ENCODE measurements at places on chromosomes 7 and 10.

DNA sequence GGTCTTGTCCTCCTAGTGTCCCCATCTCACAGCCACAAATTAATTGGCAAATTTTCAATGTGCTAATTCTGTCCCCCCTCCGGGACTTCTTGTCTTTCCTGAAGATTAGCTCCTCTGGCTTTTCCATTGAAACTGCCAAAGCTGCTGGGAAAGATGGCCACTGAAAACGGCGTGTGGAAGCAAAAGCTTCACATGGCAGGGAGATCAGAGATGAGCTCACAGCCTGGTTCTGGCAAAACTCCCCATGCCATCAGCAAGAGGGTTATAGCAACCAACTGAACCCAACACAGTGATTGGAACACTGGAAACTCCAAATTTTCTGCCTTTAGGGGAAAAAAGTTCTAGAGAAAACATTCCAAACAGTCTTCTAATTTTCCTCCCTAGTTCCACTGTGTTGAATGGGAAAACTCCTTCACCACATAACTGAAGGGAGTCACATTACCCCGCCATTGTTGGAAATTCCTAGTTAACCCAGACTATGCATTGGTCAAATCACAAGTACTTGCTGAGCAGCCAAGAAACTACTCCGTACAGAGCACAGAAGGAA lies 37.0 kb downstream of the NRAP start:
- DNase-seq = no peak

DNA sequence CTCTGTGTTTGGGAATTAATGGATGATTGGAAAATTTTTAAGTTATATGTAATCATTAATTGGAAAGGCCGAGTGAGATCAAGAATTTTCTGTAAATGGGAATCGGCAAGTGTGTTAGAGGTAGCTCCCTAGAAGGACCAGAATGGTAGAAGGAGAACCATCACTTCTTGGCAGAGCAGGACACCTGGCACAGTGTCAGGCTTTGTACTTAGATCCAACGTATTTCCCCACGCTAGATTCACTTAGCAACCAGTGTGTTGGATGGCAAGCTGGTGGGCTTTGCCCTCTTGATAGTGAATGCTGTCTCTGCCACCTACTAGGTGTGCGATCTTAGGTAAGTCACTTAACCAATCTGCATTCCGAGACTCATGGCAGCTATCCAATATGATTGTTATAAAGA lies 107.8 kb upstream of the ZNF438 start:
- no peak for DNase-seq

GRCh38 chr7:92498557-92498956 lies 20.8 kb upstream of the ERVW-1 start:
- no peak for DNase-seq

- no peak for DNase-seq
Observed at GRCh38 chr10:132193907-132194552, 7.3 kb downstream of the DPYSL4 start.

- DNase-seq = no peak
Observed at GRCh38 chr10:87878664-87879459, 15.4 kb downstream of the PTEN start.

DNA sequence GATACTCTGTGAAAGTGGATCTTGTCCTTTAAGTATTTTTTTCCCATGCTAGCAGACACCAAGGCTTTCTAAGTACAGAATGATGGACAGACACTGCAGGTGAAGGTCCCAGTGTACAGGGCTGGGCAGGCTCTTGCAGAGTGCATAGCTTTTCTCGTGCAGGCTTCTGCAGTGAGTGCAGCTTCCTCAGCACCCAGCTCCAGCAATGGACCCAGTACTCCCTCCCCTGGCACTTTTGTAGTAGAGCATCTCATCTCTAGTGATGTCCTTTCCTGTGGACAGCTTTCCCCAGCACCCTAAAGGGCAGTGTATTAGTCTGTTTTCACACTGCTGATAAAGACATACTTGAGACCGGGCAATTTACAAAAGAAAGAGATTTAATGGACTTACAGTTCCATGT lies 104.3 kb downstream of the CUL2 start:
- DNase-seq = no peak

DNA sequence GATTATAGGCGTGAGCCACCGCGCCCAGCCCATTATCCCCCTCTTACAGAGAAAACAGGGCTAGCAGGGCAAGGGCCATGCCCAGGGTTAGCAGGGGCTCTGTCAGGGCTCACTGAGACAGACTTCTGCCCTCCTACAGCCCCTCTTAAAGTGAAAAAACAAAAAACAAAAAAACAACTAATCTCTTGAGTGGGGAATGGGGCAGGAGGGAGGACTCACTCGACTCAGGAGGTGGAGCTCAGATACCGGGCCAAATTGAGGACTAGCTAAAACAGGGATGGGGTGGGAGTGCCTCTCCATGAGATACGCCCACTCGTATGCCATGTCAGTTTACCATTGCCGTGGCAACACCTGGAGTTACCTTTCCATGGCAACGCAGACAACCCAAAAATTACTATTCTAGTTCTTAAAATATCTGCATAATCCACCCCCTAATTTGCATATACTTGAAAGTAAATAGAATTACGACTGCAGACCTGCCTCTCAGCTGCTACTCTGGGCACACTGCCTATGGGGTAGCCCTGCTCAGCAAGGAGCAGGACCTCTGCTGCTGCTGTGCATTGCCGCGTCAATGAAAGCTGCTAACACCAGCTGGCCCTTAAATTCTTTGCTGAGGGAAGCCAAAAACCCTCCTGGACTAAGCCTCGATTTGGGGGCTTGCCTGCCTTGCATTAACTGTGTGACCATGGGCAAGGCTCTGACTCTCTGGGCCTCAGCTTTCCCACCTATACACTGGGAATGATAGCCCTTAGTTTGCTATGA lies 13.4 kb downstream of the SSC4D start:
- DNase-seq = peak; percentile 84

- no peak for DNase-seq
Observed at GRCh38 chr10:86969421-86970041, 1.2 kb downstream of the ADIRF start.

DNA sequence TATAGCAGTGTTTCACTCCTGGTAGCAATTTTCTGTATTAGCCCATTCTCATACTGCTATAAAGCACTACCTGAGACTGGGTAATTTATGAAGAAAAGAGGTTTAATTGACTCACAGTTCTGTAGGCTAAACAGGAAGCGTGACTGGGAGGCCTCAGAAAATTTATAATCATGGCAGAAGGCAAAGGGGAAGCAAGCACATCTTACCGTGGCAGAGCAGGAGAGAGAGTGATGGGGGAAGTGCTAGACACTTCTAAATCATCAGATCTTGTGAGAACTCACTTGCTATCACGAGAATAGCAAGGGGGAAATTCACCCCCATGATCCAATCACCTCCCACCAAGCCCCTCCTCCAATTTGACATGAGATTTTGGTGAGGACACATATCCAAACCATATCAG lies 131.6 kb upstream of the EFCAB10 start:
- DNase-seq = no peak

DNA sequence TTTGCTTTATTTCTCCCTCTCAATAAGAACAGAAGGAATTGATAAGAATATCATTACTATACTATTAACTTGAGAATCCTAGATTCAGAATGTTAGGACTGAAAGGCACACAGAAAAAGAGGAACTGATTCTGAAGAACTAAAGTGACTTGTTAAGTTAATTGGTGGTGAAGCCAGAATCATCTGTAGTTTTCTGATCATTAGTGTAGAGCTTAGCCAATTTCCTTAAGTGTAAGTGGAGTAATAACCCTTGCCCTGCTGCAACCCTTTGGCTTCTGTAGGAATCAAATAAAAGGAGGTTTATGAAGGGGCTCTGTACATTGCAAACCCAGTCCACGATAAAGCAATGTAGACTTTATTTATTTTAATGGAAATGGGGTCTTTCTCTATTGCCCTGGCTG lies 1186.0 kb downstream of the SORCS3 start:
- no peak for DNase-seq

- DNase-seq = peak; percentile 38
Observed at GRCh38 chr10:101467286-101467770, 113.4 kb downstream of the BTRC start.

DNA sequence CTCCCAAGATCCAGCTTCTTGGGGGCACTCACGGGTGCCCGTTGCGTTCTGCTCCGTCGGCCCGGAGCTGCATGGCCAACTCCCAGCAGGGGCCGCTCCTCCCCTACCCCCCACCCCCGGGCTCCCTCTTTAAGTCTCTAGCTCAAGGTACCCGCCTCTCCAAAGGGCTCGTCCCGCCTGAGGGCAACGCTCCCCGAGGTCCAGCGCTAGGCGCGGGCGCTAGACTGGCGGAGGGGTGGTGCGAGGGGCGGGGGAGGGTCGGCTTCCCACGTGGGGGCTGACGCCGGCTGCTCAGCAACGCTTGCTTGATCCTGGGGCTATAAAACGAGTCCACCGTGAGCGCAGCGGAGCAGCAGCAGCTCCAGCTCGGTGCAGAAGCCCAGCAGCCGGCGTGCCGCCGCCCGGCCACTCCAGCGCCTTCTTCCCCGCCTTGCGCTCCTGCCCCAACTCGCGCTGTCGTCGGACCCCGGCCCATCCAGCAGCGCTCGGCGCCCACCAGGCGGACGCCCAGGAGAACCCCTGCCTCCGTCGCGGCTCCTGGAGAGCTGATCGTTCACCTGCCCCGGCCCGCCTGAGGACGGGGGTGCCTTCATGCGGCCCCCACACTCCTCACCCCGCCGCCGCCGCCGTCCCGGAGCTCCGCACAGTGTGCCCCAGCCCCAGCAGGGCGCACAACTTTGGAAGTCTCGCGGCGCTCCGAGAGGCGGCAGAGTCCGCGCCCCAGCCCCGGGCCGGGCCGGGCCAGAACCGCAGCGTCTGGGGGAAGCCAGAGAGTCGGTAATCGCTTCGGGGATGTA lies at the start of gene ADRA2A:
Gene ADRA2A, plus strand, starts transcription at position 348 of the 797 bp plus-strand sequence. CDS start 968 bp downstream, outside the sequence.
- no peak for DNase-seq
